Amniotic epithelial cell (primary cell): ENCODE measurements at places on chromosomes 5 and 9.
A peak's percentile ranks its signal among the peaks of the same experiment; 100 is the strongest.

DNA sequence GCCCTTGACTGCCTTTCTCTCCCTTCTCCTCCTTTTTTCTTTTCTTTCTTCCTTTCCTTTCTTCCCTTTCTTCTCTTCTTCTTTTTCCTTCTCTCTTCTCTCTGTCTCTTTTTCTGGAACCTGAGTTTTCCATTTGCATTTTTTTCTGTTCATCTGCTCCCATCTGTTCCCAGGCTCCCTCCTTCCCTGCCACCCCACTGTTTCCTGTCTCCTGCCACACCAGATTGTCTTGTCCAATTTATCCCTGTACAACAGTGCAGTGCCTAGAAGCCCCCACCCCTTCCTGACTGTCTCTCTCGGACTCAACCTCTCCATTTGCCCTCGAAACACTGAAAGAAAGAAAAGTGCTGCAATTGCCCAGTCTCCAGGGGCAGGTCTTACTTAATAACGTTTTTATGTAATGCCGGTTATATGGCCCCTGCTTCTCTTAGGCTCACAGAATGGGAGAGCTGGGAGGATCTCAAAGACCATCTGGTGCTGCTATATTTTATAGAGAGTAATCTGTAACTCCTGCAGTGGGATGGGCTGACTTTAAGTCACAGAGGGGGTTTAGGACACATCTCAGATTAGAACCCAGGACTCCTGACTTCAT, 101.4 kb downstream of the RALGPS1 start:
- no peak for DNase-seq

DNA sequence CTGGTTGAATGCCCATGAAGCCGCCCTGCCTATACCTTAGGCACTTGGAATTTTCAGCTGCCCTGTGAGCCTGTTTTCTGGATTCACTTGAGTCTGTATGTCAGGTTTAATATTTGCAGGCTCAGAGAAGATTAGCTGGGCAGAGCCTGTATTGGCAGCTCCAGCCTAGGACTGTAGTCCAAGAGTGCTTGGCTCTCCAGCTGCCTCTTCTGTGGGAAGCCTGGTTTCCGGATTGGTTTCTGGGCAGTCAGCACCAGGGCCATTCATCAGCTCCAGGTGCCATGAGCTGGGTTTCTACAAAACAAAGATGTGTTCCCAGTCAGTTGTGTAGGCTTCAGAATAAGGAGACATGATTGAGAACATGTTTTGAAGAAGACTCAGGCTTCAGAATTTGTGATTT, 90.1 kb downstream of the ARHGAP26 start:
- DNase-seq: no peak

- no peak for DNase-seq
These were observed 173.8 kb upstream of the DAP start for GRCh38 chr5:10934783-10935355.

DNA sequence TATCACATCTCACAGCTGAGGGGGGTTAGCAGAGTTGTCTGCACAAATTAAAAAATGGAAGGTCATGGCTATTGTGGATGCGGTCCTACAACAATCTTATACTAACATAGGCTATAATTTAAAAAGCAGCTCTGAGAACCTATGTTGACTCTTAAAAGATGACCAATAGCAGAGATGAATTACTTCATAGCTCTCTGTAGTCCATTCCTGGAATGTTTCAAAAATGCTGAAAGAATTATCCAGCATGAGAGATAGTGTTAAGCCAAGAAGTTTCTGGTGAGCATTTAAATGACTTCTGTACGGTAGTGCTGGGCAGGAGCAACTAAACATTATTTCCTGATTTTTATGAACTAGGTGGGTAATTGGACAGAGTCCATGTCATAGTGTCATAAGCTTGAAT, 218.2 kb upstream of the NUDT12 start:
- peak; percentile 66 for DNase-seq

- no peak for DNase-seq
These were observed 37.3 kb downstream of the SARDH start for GRCh38 chr9:133700819-133701320.

- DNase-seq: no peak
These were observed 119.7 kb downstream of the MACROH2A1 start for GRCh38 chr5:135279328-135279727.

DNA sequence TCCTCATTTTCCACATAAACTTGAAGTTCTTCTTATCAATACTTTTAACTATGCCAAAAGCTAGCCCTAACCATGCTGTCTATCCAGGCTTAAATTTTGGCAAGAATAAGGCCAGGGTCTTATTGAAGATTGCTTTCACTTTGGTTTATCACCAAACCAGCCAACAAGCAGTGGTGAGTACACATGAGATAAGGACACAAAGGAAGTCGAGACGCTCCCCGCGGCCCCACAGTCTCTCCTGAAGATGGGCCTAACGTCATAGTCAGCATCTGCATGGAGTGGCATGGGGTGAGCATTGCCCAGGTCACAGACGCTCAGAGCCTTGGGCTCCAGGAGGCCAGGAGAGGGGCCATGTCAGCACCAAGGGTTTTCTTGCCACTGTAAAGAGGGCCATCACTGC, 80.3 kb downstream of the ATPSCKMT start:
- no peak for DNase-seq
